Stimulated activated CD8-positive, alpha-beta memory T cell treated with anti-CD3 and anti-CD28 coated beads, Interleukin-12 subunit alpha, Interleukin-12 subunit beta, amount 100 ng/mL, for 1 hour (primary cell): ENCODE measurements at places on chromosomes 11 and 22.

DNA sequence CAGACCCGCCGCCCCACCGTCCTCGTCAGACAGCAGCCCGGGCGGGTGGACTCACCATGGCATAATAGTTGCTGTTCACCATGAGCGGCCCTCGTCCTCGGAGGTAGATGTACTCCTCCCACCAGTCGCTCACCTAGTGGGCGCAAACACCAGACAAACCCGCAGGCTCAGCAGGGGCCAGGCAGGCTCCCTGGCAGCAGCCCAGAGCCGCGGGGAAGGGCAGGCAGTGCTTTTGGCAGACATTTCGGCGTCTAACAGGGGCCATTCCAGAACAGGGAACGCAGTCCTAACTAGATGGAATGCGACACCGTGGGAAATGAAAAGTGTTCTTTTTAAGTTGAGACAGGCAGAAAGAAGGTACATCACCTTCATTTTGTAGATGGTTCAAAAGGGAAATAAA is 44.9 kb downstream of the CPT1A start:
- DNase-seq = no peak

DNA sequence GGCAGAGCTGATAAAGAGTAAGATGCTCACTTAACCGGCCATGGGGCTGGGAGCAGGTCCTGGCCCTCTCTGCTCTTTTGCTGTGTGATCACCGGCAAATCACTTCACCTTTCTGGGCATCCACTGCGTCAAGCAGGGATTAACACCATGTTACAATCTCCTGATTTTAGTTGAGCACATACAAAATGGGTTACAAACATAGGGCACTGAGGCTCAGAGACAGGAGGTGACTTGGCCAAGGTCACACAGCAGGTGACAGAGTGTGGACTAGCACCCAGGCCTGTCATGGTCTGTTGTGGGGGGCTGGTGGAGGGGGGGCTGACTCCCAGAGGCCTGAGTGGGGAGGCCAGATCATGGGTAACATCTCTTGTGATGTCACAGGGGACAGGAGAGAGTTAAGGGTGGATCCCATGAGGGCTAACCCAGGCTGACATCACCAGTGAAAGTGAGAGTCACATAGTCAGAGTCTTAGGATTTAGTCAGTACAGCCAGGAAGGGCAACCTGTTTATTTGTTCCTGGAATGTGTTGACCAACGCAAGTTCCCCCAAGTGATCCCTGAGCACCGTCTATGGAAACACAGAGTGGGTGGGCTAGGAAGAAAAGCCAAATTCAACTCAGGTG is 27.8 kb downstream of the GDPD5 start:
- DNase-seq = no peak

DNA sequence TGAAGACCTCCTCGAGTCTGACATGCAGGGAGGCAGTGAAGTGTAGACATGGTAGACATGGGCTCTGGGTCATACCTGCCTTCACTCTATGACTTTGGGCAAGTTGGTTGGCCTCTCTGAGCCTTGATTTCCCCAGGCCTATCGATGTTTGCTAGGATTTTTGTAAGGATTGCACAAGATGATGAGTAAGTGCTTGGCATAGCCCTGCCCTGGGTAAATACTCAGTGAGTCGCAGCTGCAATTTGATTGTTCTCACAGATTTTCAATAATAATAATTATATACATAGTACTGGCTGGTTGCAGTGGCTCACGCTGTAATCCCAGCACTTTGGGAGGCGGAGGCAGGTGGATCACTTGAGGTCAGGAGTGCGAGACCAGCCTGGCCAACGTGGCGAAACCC is 18.1 kb downstream of the MCM5 start:
- DNase-seq = no peak

GRCh38 chr11:38013157-38013556 is 1415.1 kb upstream of the RAG2 start:
- DNase-seq = no peak

- DNase-seq = peak; percentile 25
Observed at GRCh38 chr11:62664405-62665074, 470 bp downstream of the C11orf98 start.

DNA sequence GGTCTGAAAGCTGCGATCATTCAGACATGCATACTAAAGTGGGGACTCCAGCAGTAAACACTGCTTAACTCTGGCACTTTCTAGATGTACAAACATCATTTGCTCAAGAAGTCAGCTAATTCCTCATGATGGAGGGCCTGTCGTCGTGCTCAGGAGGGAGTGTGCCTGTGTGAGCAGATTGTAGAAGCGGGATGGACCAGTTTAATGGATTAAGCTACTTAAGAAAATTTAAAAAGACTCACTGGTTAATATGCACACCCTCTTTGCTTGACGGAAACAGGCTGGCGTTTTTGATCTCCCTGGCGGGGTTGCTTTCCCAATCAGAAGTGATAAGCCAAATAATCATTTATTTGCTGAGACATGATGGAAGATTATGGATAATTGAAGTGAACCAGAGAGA is 79.0 kb downstream of the LDLRAD3 start:
- no peak for DNase-seq

DNA sequence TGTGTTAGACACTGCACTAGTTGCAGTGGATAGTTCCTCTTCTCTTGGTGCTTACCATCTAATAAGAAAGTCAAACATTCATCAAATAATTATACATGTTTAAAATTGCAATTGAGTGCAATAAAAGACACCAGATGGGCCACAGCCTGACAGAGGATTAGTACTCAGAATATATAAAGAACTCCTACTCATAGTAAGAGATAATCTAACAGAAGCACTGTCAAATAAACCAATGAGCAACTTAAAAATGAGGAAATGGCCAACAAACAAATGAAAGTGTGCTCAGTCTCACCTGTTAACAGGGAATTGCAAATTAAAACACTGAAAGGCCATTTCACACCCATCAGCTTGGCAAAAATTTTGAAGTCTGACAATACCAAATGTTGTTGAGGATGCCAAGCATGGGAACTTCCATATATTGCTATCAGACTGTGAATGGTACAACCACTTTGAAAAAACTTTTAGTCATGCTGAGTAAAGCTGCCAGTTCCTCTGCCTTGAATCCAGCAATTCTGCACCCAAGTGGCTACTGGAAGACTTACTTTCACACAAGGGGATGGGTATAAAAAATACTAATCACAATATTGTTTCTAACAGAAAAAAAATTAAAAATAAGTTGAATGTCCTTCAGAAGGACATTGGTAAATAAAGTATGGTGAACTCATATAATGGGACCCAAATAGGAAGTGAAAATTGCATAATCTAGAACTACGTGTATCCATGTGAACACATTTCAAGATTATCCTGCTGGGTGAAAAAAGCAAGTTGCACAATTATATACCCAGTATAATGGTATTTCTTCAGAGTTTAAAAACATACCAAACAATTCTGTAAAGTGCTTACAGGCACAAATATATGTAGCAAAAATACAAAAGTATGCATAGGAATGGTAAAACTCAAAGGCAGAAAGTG is 41.4 kb upstream of the CREB3L1 start:
- no peak for DNase-seq

- DNase-seq = no peak
Observed at GRCh38 chr11:75858613-75859012, 43.6 kb downstream of the UVRAG start.

GRCh38 chr11:66235141-66235540 is 33.3 kb upstream of the RAB1B start:
- DNase-seq = no peak

- peak; percentile 58 for DNase-seq
Observed at GRCh38 chr22:39545386-39546365, 13.1 kb upstream of the RPS19BP1 start.

DNA sequence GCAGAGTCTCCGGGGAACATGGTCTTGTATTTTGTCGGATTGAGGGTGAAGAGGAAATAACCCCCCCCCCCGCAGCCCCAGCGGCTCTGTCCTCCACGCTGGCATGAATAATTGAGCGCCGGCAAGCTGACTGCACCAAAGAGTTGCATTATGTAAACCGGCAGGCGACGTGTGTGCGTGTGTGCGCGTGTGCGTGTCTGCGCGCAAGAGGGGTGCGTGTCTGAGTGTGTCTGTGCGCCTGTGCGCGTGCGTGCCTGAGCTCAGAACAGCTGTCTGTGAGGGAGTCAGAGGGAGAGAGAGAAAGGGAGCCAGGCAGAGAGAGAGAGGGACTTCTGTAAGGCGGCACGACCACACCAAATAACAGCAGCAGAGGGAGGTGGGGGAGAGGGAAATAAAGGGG is 94.4 kb downstream of the SCN3B start:
- no peak for DNase-seq

DNA sequence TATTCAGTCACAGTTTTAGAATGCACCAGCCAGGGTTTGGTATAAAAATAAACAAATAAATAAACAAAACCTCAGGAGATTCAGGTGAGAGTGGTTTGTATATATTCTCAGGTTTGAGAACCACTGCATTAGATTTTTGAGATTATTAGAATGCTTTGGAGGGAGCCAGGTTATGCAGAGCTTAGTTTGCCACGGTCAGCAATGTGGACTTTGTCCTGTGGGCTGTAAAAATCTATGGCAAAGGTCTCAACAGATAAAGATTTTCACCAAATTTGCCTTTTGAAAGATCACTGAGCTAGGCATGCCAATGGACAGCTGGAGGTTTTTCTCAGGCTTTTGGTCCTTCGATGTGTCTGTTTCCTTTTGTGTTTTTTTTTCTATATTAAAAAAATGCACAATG is 650.1 kb upstream of the RAG2 start:
- no peak for DNase-seq
